ENCODE measurements at places on chromosomes 16 and 17. TPM values are rescaled to one million over a fixed set of nuclear protein-coding genes. Genes with fewer than 3 reads are reported as not detected.

- DNase-seq: peak; percentile 27
Measured at GRCh38 chr17:44350733-44351226, 5.7 kb downstream of the GRN start.

- DNase-seq: no peak
Measured at GRCh38 chr17:8249621-8250500, 772 bp downstream of the PFAS start.

Gene CD300H
- not detected for total RNA-seq

DNA sequence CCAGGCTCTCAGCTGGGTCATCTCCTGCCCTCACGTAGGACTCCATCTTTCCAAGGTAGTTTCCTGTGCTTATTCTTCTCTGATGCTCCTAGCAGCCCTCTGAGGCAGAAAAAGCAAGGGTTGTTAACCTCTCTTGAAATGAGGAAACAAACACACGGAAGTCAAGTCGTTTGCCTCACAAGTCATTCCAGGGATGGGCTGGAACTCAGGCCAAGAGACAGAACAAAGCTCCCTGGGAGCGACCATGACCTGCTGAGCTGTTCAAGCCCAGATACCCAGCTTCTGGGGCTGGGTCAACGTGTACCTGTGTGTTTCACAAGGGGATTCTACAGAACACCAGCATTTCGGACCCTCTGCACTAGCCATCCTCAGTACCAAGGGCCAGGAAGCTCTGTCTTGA lies 28.1 kb downstream of the SRL start:
- DNase-seq: no peak

- DNase-seq: no peak
Measured at GRCh38 chr17:82399601-82400101, 18.5 kb upstream of the HEXD start.

GRCh38 chr16:83973581-83974385 lies 5.7 kb downstream of the NECAB2 start:
- DNase-seq: no peak
